ENCODE measurements at places on chromosomes 11 and 22.
A peak's percentile ranks its signal among the peaks of the same experiment; 100 is the strongest.

DNA sequence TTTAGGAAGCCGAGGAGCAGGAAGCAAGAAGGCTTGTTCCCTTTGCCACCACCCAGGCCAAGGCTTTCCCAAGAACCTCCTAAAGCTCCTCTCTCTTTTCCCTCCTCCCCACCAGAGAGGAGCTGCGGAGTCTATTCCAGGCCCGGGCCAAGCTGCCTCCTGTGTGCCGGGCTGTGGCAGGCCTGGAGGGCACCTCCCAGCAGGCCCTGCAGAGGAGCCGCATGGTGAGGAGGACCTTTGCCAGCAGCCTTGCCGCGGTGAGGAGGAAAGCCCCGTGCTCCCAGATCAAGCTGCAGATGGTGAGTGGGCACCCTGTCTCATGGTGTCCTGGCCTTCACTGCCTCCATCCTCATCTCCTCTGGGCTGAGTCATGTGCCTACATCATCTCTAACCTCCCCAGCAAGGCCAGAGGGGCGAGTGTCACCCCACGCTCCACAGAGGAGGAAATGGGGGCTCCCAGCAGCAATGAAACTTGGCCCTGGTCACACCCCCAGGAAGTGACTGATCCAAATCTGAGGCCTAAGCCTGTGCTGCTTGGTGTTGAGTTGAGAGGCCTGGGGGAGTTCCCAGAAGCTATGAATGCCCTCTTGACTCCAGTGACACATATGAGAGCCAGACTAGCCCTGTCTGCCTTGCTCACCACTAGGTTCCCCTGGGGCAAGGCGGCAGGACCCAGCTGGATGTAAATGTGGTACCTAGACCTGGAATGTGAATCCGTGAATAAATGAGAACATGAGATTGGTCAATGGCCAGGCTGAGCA is 104.2 kb downstream of the MYO18B start:
- DNase-seq, result peak; percentile 50

- no peak for DNase-seq
Measured at GRCh38 chr11:122852796-122853160, 14.5 kb downstream of the CRTAM start.

DNA sequence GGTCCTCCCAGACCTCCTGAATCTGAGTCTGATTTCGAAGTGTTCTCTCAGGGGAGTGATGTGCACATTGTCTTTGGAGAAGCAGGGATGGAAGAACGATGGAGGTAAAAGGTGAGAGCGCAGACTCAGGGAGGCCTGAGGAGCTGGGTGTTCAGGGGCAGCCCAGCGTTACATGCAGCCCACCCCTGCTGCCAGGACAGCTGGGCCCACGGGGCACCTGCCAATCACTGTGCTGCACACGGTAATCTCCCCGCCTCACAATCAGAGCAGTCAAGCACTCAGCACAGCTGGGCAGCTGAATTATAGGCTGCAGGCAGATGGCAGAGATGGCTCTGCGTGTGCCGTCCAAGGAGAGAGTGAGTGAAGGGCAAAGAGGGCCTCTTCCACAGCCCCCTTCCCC is 17.9 kb upstream of the HTR3A start:
- no peak for DNase-seq

DNA sequence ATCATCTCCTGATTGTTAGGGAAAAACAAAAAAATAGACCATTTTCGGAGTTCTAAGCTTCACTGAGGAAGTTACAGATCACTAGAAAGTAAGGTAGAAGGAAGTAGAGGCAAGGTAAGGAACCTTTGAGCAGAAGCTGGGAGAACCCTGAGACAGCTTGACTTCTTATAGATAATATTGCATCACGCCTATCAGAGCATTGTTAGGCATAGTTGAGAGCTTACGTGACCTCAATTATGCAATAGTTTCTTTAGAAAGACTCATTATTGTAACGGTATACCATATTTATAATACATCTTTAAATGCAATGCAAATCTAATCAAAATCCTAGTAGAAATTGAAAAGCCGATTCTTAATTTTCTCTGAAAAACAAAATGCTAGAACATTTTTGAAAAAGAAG is 4.9 kb downstream of the TBRG1 start:
- no peak for DNase-seq

- no peak for DNase-seq
Measured at GRCh38 chr11:10247011-10247410, 47.0 kb downstream of the SBF2 start.

- no peak for DNase-seq
Measured at GRCh38 chr11:117722082-117722481, 74.9 kb downstream of the DSCAML1 start.

GRCh38 chr11:61745781-61746441 is 6.5 kb upstream of the MYRF start:
- no peak for DNase-seq

All from cerebellar cortex (tissue), 1 donor.